Thoracic aorta (tissue), 2 donors: ENCODE measurements at places on chromosomes 4 and X.

GRCh38 chr4:79413032-79413885 is 5.2 kb upstream of the GK2 start:
- DNase-seq: no peak

- DNase-seq: no peak
These were observed 212.8 kb upstream of the GYPA start for GRCh38 chr4:144353292-144353691.

GRCh38 chr4:14254252-14254651 is 626.7 kb upstream of the BOD1L1 start:
- no peak for DNase-seq

DNA sequence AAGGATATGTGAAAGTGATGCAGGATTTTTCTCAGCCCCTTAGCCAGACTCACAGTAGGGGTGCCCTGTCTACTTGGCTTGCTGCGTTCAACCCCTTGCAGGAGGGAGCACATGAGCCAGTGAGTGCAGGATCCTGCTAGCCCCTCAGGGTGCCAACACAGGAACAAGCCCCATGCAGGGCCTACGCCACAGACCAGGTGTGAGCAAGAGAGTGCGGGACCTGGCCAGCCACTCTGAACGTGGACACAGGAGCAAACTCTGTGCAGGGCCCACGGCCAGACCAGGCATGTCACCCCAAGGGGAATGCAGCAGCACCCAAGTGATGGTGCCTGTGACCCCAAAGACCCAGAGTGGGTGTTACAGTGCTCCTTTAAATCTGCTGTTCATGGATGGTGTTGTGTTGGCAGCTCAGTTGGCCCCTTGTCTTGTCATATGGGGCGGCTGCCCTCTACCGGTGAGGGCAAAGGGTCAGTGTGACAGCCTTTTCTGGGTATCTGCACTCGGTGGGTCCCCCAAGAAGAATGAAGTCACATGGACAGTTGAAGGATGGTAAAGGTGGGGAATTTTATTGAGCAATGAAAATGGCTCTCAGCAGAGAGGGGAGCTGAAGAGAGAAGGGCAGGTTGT is 188.4 kb upstream of the MAOA start:
- no peak for DNase-seq

GRCh38 chr4:155881555-155881954 is 15.5 kb upstream of the ASIC5 start:
- no peak for DNase-seq

DNA sequence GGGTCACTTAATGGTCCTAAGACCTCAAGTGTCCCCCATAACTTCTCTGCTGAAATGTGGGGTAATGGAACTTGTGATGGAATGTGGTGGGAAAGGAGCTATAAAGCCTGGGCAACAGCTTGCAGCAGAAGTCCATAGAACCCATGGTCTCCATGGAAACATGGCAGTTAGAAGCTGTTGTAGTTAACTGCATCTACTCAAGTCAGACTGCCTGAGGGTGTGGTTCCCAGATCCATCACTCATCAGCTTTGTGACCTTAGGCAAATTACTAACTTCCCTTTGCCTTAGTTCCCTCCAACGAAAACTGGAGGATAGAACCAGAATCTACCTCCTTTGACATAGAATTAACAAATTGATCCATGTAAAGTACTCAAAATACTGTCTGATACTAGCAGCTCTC is 113.0 kb downstream of the SPATA18 start:
- no peak for DNase-seq
